ENCODE measurements at places on chromosomes 7 and 10. TPM values are rescaled to one million over a fixed set of nuclear protein-coding genes. Genes with fewer than 3 reads are reported as not detected.

The PROSER2 gene
- 14.2 TPM for polyA plus RNA-seq

The GJD4 gene
- polyA plus RNA-seq: 0.05 TPM

The SPDYE5 gene
- not detected for polyA plus RNA-seq

The CCDC126 gene
- polyA plus RNA-seq: 6.2 TPM

The LIPK gene
- polyA plus RNA-seq: not detected

The NCAPG2 gene
- 54.0 TPM for polyA plus RNA-seq

The ZNF438 gene
- polyA plus RNA-seq: 2.2 TPM

The HPSE2 gene
- not detected for polyA plus RNA-seq

The AKR1C4 gene
- 0.37 TPM for polyA plus RNA-seq

The NUB1 gene
- 45.0 TPM for polyA plus RNA-seq

The NEUROG3 gene
- not detected for polyA plus RNA-seq

The NHLRC2 gene
- 5.8 TPM for polyA plus RNA-seq
